ENCODE measurements at places on chromosomes 7 and 10. TPM values are rescaled to one million over a fixed set of nuclear protein-coding genes. Genes with fewer than 3 reads are reported as not detected.

Gene FGL2
- 10.7 TPM for total RNA-seq

Gene EPDR1
- total RNA-seq = 0.25 TPM

- no peak for DNase-seq
Measured at GRCh38 chr7:44590910-44591309, 8.9 kb upstream of the TMED4 start.

- DNase-seq = no peak
Measured at GRCh38 chr10:124070666-124071065, 22.7 kb downstream of the CHST15 start.

DNA sequence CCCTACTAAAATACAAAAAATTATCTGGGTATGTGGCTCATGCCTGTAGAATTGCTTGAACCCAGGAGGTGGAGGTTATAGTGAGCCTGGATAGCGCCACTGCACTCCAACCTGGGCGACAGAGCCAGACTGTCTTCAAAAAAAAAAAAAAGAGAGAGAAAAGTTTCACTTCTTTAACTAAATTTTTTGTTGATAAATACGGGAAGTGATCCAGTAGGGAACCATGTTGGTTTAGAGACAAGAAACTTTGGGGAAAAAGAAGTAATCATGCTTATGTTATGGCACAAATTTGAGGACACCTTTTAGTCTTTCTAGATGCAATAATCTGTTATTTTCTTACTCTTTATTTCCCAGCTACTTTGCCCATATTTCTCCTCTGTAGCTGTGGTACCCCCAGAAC is 309.7 kb downstream of the TYW1 start:
- no peak for DNase-seq

DNA sequence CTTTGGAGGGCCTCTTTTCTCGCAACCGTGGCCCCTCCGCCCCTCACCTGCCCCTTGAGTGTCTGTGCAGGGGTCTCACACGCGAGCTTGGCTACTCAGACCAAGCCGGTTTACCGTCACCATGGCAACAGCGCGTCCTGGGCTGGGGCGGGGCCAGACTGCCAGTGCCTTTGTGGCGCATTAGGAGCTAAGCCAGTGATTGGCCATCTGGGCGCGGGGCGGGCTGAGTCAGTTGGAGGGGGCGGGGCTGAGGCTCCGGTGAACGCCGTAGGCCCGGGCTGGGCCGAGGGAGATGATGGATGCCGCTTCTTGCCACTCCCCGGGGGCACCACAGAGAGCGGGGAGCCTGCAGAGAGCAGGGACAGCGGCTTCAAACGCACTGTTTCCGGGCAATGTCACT is 48.7 kb upstream of the FXYD4 start:
- DNase-seq = peak; percentile 85

DNA sequence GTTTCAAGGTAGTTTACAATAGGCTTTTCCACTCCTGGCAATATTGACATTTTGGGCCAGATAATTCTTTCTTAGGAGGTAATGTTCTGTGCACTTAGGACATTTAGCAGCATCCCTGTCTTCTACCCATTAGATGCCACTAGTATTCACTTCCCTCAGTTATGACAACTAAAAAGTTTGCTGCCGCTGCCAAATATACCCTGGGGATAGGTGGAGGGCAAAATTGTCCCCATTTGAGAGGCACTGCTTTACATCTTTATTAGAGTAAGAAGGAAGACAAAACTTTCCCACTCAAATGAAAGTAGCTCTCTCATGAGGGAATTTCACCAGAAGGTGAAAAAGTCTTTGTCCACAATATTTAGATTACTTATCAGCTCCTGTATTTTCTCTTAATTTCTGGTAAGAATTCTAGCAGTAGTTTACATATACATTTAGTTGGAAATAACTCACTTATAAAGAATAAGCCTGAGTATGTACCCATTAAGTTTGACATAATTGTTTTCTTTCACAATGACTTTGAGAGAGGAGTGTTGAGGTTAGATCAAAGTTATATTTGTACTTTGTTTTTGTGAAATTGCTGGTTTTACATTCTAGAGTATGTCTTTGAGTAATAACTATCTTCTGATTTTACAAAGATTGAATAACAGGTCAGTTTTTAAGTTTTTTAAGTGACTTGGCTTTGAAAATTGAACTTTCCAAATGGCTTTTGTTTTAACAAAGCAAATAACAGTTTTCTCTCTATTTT is 46.0 kb downstream of the HELLS start:
- no peak for DNase-seq

DNA sequence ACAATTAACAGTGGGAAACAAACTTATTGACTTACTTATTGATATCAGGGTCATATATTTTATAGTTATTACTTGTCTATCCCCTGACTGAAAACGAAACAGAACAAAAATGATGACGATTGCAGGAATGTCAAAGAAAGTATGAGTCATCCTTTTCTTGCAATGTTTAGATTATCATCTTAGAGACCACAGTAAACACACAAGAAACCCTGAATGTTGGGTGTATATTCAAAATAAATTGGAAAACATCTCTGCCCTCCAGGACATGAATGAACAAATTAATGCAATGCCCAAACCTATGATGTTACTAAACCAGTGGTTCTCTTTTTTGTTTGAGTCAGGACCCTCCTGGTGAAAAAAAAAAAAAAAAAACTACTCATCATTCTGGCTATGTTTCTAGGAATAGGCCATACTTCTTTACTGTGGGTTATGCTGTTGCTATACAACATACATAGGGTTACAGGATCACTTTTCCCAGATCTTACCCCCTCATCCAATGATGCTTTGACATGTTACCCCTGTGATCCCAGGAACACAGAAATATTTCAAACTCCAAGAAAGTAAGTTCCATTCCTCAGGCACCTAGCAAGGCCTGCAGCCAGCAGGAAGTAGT is 623.4 kb upstream of the IGFBP3 start:
- no peak for DNase-seq

DNA sequence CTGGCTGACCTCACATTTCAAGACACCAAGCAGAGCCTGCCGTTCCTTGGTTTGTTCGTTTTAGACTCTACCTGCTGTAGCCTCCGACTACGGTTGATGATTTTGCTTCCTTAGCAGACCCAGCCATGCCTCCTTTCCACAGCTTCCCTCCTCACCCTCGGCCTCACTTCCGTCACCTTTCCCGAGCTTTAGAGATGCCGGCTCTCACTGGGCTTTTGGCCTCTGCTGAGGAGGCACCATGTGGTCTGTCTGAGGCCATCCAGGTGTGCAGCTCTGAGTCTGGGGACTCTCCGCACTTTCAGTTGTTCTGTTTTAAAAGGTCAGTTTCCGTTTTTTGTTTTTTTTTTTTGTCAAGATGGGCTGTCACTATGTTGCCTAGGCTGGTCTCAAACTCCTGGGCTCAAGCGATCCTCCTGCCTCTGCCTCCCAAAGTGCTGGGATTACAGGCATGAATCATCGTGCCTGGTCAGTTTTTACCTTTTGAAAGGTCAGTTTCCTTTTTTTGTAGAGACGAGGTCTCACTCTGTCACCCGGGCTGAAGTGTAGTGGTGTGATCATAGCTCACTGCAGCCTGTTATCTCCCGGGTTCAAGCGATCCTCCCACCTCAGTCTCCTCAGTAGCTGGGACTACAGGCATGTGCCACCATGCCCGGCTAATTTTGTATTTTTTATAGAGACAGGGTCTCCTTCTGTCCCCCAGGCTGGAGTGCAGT is 11.7 kb downstream of the ORAI2 start:
- DNase-seq = no peak

All from activated naive CD8-positive, alpha-beta T cell treated with anti-CD3 and anti-CD28 coated beads, Interleukin-2, amount 10 ng/mL, durations not matched to agents 7 days and 5 days (primary cell).